Activated CD4-positive, CD25-positive, alpha-beta regulatory T cell treated with anti-CD3 and anti-CD28 coated beads, Interleukin-2, amount 50 U/mL, for 72 hours (primary cell): ENCODE measurements at places on chromosomes 7 and 10.

- peak; percentile 17 for DNase-seq
These were observed 37.9 kb downstream of the ELFN1 start for GRCh38 chr7:1707756-1708595.

DNA sequence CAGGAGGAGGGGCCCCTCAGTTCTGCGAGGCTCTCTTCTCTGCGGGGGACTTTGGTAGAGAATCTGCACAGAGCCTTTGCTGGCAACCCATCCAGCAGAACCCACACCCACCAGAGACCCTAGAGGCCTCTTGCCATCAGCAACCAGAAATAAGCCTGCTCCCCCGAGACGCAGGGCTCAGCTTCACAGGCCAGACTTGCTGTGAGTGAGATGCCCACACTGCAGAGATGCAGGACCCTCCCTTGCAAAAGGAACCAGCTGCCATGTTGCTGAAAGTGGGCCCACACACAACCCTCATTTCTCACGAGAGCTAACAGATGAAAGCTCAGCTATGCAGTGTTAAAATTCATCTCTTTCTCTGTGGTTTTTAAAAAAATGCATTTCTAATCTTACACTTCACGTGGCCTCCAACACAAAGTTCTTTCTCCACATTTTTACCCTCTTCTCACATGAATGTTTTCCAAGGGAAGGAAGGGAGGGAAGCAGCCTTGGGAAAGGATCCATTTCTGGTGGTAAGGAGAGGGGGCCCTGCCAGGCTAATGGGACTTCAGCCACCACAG is 171.6 kb downstream of the CCDC3 start:
- no peak for DNase-seq

DNA sequence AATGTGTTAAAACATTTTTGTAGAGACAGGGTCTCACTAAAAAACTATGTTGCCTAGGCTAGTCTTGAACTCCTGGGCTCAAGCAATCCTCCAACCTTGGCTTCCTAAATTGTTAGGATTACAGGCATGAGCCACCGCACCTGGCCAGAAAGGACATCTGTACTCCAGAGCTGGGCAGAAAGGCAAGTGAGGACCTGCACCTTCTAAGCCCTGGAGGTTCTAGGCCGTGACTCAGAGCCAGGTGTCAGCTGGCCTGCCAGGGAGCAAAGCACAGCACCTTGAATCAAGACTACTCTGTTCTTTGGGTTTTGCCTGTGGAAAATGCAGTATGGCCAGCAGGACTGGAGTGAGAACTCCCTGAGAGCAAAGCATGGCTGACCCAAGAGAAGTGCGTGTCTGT is 396.5 kb downstream of the ADRA2A start:
- no peak for DNase-seq

DNA sequence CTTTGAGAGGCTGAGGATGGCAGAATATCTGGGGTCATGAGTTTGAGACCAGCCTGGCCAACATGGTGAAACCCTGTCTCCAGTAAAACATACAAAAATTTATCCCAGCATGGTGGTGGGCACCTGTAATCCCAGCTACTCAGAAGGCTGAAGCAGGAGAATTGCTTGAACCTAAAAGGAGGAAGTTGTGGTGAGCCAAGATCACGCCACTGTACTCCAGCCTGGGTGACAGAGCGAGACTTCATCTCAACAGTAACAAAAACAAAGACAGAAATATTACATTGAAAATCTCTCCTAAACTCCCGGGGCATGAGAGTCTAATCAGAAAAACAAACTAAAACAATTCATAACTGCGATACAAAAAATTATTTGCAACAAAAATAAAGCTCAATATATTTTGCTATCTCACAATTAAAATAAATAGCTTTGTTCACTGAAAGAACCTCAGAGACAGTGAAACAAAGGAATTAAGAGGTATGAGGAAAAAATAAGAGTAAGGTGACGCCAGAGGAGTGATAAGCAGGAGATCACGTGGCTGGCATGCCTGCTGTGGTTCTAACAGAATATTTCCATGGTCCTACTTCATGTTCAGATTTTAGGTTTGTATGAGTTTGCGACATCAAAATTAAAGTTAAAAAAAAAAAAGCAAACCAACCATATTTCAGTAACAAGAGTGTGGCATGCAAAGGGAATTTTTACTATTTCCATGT is 527.7 kb upstream of the POM121L12 start:
- DNase-seq, result no peak

GRCh38 chr7:95391761-95392160 is 4.4 kb downstream of the PON3 start:
- no peak for DNase-seq

DNA sequence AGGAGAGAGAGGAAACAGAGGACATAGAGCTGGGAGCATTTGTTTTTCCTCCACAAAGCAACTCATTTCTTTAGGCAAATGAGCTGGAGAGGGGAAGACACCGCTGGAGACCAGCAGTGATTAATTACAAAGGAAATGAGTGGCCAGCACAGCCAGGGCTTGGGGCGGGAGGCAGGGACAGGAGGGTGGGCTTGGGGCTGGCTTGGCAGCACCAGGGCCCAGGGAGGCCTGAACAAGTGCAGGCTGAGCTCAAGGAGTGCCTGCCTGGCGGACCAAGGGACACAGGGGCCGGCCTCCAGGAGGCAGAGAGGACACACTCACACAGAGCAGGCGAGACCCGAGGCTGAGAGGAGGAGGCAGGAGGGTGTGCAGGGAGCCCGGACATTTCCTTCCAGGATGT is 149.0 kb upstream of the UNC5B start:
- no peak for DNase-seq

GRCh38 chr10:122257041-122257440 is 14.1 kb upstream of the BTBD16 start:
- DNase-seq, result no peak

GRCh38 chr7:55124989-55125875 is 106.4 kb downstream of the EGFR start:
- DNase-seq, result no peak

DNA sequence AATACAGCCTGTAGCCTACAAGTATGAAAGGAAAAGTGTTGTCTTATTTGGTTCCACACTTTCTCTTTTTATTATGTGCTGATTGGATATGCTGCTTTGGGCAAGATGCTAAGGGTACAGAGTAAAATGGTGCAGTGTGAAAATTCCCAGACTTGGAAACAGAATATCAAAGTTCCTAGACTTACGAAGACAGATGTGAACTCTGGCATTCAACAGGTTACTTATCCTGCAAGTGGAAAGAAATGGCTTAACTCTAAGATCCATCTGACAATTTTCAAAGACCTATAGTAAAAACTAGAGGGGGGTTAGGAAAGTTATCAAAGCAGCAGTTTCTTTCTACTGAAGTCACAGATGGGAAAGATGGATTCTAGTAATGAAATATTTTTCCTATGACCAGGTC is 24.1 kb downstream of the CUTC start:
- no peak for DNase-seq
